AG20443 (cell line): ENCODE measurements at places on chromosomes 7 and 10.

GRCh38 chr10:122671355-122671754 is 28.3 kb downstream of the C10orf120 start:
- no peak for DNase-seq

DNA sequence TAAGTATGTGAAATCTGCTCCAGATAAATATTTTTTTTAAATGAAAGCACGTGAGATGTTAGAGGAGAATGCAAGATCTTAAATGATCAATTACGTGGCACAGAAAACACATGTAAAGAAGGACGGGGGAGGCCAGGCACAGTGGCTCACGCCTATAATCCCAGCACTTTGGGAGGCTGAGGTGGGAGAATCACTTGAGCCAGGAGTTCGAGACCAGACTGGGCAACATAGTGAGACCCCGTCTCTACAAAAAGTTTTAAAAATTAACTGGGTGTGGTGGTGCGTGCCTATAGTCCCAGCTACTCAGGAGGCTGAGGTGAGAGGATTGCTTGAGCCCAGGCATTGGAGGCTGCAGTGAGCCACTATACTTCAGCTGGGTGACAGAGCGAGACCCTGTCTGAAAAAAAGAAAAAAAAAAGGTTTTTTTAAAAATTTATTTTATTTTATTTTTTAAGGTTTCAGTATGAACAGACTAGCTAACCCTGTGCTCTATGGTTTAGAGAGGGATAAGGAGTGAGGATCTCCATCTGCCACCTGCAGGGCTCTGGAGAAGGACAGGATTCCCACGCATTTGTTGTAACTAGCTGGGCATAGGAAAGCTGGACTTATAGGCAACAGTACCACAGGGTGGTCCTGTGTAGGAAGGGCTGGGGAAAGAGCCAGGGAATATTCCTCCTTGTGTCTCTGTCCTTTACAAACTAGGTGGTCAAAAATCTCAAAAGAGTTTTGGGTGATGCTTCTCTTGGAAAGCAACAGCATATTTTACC is 113.2 kb downstream of the SPAG6 start:
- DNase-seq = no peak

DNA sequence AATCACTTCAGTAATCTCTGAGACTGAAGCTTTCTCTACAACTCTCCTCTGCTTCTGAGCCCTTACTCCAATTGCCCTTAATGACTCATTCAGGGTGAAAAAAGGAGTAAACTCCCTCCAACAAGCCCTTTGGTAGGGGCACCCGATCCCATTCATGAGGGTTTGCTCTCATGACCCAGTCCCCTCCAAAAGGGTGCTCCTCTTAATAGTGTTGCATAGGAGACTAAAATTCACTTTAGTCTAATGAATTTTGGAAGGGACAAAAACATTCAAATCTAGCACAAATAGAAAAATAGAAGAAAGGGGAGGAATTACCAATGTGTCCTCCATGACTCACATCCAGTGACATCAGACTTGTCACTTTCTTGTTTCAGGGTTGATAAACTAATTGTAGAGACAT is 66.2 kb upstream of the CCNY start:
- no peak for DNase-seq

DNA sequence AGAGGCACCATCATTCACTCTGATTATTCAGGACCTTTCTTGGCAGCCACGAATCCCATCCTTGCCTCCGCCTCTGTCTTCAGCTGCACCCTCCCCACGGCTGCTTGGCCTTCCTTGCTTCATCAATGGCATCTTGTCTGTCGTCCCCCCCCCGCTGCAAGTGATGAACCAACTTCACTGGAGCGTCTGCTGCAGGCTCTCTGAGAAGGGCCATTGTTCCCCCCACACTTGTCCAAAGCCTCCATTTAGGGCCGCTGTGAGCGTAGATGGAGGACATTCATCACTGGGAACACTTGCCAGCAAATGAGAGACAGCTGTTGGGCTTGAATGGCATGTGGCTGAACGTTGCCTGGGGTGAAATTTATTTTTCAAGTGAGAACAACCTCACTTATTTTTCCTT is 20.1 kb downstream of the AFAP1L2 start:
- DNase-seq = no peak
